Stimulated activated CD4-positive, alpha-beta T cell treated with anti-CD3 and anti-CD28 coated beads, Interleukin-2, amount 100 ng/mL, for 4 hours (primary cell): ENCODE measurements at places on chromosomes 7 and 10.

DNA sequence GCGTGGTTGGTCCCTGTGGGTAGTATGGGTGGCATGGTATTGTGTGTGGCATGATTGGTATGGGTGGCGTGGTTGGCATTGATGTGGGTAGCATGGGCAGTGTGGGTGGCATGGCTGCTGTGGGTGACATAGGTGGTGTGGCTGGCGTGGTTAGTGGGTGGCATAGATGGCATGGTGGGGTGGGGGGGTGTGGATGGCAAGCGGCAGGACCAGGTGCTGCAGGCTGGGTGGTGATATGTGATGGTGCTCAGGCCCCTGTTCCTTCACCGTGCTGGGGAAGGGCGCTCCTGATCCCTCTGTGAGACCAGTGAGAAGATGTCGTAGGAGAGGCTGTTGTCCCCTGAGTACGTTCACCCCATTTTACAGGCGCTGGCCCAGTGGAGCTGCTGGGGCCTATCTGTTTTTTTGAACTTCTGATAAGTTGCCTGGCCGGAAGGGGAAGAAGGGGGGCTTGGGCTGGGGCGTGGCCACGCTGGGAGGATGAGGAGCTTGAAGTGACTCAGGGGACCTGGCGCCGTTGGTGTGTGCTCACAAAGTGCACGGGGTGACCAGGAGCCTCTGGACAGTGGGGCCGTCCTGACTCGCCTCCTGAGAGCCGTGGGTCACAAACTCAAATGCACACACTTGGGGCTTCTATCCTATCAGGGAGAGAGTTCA is 17.5 kb downstream of the INPP5A start:
- no peak for DNase-seq

DNA sequence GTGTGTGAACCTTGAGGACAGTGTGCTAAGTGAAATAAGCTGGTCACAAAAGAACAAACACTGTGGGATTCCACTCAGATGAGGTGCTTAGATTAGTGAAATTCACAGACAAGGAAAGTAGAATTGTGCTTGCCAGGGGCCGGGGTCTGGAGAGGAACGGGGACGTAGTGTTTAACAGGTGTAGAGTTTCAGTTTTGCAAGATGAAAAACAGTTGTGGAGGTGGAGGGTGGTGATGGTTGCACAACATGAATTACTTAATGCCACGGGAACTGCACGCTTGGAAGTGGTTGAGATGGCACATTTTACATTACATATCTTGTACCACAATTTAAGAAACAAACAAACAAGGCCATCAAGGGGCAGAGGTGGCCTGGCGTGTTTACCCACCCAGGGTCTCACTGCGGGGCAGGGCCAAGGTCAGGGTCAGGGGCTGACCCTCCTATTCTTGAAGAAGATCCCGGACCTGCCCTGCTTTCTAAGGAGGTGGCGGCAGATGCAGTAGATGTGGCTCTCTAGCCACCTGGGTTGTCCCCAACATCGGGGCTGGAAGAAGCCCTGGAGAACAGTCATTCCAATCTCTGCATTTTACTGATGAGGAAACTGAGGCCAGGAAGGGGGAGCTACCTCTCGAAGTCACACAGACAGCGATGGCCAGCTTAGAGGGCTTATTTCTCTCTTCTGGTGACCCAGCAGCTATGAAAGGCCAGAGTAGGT is 91.5 kb upstream of the LRRC4 start:
- DNase-seq = no peak

- DNase-seq = no peak
Observed at GRCh38 chr10:79262131-79262530, 85.1 kb upstream of the PPIF start.

DNA sequence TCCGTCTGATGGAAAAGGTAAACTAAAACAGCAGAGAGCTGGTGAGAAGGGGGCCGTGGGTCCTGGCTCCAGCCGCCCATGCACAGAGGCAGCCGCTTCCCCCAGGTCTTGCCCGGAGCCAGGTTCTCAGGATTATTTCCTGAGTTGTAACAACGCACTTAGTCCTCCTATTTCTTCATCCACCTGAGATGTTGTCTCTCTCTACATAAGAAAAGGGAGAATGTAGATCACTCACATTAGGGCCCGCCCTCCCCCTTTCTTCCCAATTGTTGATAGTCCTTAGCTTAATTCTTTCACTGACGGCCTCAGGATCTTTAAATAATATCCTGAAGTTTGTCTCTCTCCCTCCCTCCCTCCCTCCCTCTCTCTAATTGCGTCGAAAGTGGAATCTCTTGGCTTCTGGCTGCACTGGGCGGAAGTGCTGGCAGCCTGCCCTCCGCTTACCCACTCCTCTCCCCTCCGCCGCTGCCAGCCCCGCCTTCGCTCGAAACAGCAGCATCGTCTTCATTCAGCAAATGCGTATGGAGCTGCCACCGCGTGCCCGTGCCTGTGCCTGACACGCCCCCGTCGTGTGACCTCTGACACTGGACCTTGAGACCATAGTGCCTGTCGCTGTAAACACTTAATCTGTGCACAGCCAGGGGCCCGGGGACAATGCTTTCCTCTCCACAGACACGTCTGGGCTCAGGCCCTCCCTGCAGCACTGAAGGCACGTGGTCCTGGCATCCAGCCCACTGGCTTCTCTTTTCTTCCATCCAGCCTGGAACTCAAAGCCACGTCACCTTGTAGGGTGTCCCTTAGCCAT is 174.5 kb upstream of the PPP2R2D start:
- DNase-seq = no peak

DNA sequence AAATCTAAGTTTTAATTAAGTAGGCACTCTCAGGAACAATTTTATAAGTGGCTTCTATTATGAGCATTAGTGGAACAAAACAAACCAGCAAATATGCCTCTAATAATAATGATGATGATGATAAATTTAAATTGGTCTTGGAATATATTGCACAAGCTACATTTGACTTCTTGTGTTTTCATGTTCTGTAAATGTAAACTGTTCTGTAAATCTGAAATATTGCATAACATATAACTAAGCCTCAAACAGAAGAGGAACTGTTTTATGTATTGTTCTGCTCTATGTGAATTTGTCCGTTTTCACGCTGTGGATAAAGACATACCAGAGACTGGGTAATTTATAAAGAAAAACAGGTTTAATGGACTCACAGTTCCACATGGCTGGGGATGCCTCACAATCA is 625.2 kb upstream of the CELF2 start:
- no peak for DNase-seq

GRCh38 chr10:81725851-81726250 is 149.1 kb upstream of the NRG3 start:
- DNase-seq = no peak

GRCh38 chr7:75739796-75740672 is 1.3 kb upstream of the HIP1 start:
- no peak for DNase-seq

DNA sequence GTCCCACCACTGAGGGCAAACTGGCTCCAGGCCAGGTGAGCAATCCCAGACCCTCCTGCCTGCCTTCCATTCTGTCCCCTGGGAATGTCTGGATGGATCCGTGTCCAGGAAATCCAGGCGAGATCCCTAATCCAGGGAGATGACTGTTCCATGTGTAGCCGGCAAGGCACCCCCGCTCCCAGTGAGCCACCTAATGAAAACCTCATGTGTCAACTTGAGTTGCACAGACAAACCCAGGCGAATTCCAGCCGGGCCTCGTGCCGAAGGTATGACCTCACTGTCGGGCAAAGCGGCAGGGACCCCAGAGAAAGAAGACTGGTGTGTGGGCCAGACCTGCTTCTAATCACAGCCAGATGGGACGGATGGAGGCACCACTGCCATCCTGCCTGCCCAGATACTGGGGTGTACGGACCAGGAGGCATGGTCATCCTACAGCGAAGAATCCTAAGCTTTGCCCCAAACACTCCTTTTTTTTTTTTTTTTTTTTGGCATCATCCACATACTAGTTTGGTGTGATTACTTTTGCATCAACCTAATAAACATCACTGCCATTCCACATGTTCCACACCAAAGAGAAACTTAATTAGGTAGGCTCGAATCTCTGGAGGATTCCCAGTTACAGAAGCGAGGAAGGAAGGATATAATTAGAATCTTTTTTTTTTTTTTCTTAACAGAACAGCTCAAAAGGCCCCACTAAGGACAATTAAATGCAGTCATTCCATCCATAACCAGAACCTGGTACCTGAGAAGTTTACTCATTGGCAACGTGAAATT is 313.1 kb downstream of the CALN1 start:
- DNase-seq = no peak

- no peak for DNase-seq
Observed at GRCh38 chr10:29746080-29746797, 111.5 kb upstream of the SVIL start.

DNA sequence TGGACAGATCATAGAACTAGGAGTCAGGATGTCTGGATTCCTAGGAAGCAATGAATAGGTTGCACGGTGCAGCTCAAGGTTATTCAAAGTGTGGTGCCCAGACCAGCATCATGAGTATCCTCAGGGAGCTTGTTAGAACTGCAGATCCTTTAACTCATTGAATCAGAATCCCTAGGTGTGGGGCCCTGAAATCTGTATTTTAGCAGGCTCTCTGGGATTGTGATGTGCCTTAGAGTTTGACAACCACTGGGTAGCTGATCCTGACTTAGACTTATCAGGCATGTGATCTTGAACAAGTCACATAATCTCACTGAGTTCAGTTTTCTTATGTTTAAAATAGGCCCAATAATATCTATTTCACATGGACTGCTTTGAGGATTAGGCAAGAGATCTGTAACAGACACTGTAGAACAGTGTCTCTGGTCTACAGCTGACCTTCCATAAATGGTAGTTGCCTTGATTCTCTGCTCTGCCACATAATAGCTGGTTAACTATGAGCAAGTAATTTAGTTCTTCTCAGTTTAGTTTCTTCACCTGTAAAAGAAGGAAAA is 46.4 kb upstream of the ATRNL1 start:
- no peak for DNase-seq

- no peak for DNase-seq
Observed at GRCh38 chr10:70921285-70921684, 32.9 kb upstream of the PCBD1 start.

DNA sequence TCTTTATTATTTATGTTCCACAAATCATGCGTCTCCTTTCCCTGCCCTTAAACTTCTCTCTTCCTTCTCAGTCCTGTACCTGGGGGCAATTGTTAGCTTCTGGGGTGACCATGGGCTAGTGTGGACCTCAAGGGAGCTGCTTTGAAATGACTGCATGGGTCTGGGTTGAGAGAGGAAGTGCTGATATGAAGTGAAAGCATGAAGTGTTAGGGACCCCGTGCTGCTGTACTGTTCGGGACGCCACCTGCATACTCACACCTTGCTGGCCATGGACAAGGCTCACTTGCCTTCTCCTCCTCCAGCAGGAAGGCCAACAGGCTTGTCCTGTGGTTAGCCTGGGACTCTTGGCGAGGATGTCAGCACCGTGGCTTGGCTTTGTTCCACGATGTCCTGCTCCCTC is 56.7 kb downstream of the MTPN start:
- no peak for DNase-seq

- no peak for DNase-seq
Observed at GRCh38 chr10:26621889-26622711, 75.4 kb upstream of the PDSS1 start.

DNA sequence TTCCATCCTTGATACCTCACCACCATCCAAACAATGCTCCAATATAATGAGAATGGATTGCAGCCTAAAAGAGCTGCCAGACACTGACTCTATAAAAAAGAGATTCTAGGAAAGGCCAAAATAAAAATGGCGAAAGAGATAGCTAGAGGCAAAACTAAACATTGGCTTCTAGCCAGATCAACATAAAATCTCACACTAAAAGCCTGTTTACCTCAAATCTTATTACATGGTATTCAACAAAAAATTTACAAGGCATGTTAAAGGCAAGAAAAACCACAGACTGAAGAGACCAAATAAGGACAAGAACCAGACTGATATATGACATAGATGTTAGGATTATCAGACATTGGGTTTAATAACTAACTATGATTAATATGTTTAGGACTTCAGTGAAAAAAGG is 1127.0 kb downstream of the DNAJB9 start:
- no peak for DNase-seq

GRCh38 chr7:38554586-38554985 is 76.6 kb downstream of the AMPH start:
- DNase-seq = no peak

DNA sequence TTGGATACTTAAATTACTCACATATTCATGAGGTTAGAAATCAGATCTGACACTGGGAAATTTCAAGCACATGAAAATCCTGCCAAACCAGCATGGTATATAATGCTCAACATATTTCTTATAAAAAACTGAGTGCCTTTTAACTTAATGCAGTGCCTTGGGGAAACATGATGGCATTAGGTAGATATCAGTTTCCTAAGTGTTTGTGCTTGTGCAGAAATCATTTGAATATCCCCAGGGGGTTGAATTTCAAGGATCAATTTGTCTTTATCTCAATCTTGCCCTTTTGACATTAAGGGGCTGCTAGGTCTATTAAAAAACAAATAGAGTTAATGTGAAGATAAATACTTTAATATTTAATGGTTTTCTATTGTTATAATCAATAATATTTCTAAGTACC is 396.3 kb downstream of the SORCS1 start:
- DNase-seq = no peak

GRCh38 chr10:49749556-49750491 is 12.3 kb downstream of the OGDHL start:
- DNase-seq = no peak

DNA sequence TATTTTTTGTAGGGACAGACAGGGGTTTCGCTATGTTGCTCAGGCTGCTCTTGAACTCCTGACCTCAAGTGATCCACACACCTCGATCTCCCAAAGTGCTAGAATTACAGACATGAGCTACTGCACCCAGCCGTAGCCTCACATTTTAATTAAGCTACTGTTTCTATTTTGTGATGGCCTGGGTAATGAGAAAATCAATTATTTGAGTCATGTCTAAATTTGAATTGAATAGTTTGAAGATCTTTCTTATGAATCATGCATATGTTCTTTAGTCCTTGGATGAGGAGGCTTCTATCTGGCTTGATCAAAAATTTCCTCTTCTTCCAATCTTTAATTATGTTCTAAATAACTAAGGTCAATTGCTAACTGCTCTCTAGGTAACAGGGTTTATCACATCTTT is 175.0 kb downstream of the REEP3 start:
- DNase-seq = no peak

GRCh38 chr10:876438-876837 is 55.1 kb downstream of the LARP4B start:
- DNase-seq = no peak

DNA sequence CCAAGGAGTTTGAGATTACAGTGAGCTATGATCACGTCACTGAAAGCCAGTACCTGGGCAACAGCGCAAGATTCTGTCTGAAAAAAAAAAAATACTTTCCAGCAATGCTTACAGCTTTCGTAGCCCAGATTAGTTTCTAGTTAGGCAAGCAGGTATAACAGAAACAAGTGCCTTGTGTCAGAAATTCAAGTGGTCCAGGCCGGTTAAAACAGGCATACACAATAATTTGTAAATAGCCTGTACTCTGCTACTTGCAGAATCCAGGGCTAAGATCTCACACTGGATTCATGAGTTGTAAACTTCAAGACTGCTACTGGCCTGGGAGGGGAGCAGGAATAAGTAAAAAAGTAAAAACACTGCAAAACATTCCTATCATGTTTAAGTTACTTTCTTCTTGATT is 512.9 kb downstream of the IPMK start:
- no peak for DNase-seq
